ENCODE measurements at places on chromosomes 5 and 9.

DNA sequence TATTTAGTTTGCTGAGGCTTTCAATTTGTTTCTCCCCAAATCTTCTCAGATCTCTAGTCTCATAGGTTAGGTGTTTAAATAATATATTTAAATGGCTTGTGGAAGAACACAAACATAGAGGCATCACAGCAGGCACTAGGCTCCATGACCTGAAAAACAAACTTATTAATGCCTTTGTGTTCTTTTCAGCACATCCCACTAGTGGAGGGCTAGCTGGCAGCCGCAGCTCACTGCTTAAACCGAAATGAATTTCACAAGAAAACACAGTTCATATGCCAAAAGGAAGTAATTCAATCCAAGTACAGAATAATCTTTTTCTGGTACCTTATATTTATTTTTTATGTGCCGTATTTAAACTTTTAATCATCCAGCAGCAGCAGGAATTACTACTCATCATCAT lies 382.5 kb downstream of the PLK2 start:
- DNase-seq: no peak

DNA sequence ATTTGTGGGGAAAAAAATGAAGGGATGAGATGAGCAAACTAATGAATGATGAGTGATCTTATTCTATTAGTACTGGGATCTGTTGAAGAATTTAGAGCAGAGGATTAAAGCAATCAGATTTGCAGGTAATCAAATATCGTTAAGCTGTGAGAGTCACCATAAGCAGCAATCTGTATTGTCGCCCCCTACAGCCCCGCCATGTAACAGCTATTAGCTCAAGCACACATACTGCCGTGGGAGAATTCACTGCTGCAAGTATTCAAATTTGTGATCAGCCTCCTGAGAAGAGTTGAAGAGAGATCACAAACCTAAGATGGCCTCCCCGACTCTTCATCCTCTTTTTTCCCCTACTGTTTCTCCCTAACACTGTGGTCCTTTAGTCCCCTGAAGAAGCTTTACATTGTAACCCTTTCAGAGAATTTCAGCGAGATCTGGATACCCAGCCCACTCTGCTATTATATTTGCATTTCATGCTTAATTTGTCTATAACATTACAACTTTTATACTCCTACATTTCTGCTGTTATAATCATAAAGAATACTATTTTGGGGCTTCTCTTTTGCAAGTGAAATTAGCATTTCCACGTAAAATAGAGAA lies 28.5 kb upstream of the PHF24 start:
- peak; percentile 58 for DNase-seq

GRCh38 chr5:39714036-39714698 lies 289.4 kb upstream of the DAB2 start:
- peak; percentile 29 for DNase-seq

DNA sequence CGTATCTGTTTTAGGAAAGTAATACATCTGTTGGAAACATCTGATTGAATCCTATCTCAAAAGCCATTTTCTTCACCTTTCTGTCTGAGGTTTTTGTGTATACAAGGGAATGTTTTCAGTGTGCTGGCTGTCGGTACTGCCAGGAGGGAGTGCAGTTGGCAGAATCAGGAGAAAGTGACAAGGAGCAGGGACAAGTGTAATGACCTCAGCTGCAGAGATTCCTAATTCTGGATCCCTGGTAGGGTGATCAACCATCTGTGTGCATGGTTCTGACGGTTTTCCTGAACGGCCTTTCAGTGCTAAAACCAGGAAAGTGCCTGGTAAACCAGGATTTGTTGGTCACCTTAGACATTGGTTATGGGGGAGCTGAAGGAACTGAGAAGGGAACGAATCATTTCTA lies 1.6 kb upstream of the GDA start:
- no peak for DNase-seq

DNA sequence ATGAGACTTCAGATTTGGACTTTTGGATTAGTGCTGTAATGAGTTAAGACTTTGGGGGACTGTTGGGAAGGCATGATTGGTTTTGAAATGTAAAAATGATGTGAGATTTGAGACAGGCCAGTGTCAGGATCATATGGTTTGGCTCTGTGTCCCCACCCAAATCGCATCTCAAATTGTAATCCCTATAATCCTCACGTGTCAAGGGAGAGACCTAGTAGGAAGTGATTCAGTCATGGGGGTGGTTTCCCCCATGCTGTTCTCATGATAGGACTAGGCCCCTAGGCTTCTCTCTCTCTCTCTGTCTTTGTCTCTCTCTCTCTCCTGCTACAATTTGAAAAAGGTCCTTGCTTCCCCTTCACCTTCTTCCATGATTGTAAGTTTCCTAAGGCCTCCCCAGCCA lies 473.3 kb upstream of the CD180 start:
- no peak for DNase-seq

DNA sequence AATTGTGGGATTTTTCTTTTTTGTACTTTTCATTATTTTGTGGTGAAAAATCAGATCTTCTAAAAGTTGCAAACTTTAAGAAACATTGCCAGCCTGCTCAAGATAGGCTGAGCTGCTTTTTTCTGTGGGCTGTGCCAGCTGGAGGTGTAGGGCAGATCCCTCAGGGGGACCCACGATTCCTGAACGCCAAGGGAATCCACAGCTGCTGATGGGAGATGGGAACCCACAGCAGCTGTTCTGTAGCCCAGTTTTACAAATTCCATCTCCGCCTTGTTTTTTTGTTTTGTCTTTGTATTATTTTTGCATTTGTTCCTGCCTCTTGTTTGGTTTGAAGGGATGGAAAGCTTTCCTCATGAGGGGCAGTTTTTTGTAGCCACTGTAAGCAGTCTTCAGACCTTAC lies 91.0 kb downstream of the WWC1 start:
- DNase-seq: no peak

- DNase-seq: no peak
Observed at GRCh38 chr9:26310294-26310693, 582.3 kb downstream of the CAAP1 start.

DNA sequence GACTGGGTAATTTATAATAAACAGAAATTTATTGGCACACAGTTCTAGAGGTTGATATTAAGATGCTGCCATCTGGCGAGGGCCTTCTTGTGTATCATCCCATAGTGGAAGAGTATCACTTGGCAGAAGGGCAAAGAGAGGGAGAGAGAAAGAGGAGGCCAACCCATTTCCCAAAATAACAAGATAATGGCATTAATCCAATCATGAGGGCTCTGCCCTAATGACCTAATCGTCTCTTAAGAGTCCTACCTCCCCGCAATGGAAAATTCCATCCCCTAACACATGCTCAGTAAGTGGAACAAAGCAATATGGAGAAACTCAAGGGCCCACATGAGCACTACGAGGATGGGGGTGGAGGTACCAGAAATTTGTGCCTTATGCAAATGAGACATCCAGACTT lies 17.6 kb upstream of the VDAC1 start:
- DNase-seq: no peak

DNA sequence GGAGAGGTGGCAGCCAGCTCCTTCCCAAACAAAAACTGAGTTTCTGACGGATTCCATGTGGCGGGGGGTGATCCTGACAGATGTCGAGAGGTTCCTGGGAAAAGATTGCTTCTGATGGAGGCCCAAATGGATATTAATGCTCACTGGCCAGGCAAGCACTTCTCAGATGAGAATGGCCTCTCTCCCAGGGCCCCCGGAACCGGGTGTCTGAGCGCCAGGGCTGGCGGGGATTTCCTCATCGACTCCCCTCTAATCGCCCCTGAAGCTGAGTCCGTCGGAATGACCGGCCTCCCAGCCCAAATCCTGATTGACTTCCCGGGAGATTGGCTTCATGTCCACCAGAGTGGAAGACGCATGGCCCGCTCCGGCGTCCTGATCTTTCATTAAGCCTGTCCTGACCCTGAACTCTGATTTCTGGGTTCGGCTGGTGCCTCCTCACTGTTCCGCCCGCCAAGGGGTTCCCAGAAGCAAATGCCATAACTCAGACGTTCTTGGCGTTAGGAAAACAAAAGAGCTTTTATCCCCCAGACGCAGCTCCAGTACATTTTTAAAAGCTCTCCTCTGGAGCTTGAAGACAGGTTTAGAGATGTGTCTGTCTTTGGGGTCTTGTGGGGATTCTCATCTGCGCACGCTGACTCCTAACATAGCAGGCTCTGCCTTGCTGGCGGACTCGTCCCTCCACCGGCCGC lies 17.6 kb downstream of the FIBCD1 start:
- DNase-seq: no peak

DNA sequence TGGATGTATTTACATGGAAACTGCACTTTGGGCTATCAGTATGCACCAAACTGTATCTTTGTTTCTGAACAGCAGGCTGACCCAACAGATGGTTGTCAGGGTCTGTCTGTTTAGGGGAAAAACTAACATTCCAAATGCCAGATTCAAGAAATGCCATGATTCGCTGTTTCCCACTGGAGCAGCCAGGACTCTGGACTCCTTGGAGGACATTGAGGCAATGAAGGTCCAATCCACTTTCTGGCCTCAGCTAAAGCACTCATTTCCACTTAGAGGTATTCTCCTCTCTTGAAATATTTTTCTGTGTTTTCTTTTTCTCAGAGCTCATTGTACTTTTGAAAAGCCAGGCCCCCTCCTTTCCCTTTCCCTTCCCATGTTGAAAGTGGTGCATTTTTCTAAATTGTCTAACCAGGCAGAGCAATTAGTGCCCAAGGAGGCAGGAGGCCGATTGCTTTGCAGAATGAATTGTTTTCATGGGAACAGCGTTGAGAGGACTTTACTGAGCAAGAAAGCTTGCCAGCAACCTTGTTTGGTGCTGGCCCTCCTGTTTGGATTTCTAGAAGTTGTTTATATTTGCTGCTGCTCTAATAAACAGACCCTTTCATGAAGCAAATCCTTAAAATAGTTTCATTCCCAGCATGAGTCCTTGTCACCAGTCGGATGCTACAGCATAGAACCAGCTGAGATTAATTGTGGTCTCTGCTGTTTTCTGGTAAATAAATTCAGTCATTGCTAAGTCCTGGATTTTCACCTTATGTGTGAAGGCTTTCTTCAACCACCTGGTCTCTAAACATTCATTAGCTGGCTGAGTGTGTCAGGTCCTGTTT lies 132.8 kb upstream of the TAF11L2 start:
- no peak for DNase-seq

DNA sequence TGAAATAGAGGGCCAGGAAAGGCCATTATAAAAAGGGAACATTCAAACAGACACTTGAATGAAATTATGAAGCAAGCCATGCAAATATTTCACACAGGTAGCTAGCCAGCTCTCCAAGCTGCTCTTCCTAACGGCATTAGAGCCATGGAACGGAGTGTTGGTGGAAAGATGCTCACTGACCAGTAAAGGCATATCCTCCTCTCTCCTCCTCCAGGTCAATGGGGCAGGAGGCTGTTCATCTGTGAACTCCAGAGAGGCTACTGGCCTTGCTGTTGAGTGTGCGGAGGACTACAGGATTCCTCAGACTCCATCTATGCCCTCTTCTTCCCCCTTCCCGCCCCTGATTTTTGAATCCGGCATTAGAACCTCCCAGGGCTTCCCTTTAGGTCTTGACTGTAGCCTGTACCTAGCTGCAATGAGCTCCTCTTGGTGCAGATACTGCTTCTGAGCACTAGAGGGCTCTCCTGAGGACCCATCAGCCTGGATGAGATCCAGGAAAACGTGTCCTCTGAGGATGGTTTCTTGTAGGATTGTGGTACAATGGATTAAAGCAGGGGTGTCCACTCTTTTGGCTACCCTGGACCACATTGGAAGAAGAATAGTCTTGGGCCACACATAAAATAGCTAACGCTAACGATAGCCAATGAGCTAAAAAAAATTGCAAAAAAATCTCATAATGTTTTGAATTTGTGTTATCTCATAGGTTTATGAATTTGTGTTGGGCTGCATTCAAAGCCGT lies 162.2 kb downstream of the SREK1 start:
- DNase-seq: peak; percentile 45

DNA sequence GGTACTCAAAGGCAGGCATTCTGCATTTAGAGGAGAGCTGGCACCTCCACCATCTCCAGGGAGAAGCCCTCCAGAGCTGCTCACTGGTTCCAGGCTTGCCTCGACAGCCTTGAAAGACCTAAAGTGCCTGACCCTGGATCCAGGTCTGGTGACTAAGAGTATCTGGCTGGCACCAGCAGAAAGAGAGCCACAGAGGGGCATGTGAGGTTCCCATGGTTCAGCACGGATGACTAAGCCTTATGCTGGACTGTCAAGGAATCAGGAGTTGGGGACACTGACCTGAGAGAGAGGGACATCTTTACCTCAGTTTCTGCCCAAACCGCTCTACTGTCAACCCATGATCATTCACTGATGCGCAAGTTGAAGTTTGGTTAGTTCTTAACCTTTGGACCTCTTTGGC lies 3.0 kb downstream of the ACTL7A start:
- DNase-seq: no peak

GRCh38 chr5:103272377-103272776 lies 13.8 kb downstream of the MACIR start:
- DNase-seq: no peak

- DNase-seq: no peak
Observed at GRCh38 chr5:138905541-138905940, 30.4 kb upstream of the LRRTM2 start.

GRCh38 chr5:58357121-58357520 lies 102.8 kb downstream of the PLK2 start:
- DNase-seq: no peak

- DNase-seq: no peak
Observed at GRCh38 chr5:135402031-135402430, 3.0 kb upstream of the MACROH2A1 start.

DNA sequence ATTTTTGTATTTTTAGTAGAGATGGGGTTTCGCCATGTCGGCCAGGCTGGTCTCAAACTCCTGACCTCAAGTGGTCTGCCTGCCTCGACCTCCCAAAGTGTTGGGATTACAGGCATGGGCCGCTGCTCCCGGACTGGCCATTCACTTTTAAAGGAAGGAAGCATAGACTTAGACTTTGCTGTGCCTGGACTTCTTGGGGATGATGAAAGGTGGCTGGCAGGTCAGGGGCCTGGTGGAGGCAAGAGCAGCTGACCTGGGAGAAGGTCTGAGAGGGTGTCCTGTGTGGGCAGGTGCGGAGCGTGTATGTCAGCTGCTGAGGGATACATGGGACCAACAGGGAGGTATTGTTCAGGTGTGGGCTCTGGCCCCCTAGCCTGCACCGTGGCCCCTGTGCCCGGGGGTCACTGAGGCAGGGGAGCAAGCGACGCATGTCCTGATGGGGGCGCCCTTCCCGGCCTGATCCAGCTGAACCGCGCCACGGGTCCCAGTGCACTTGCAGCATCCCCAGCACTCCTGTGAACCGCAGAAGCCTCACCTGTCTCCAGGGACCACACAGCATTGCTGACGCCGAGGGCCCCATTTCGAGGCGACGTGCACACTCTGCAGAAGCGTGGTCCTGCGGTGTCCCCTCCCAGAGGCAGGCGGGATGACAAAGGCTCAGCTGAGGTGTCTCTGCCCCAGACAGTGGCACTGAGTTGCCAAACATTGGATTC lies 23.1 kb downstream of the NDUFS6 start:
- no peak for DNase-seq
